Colonic mucosa (tissue), 4 donors: ENCODE measurements at places on chromosomes 16 and 17. TPM values are rescaled to one million over a fixed set of nuclear protein-coding genes. Genes with fewer than 3 reads are reported as not detected.

The SCNN1G gene
- 3.4 TPM for total RNA-seq

The KRTAP4-11 gene
- not detected for total RNA-seq

The CDK12 gene
- total RNA-seq, result 55.3 TPM

The CDH5 gene
- 4.4 TPM for total RNA-seq

The TMEM204 gene
- total RNA-seq, result 5.0 TPM

DNA sequence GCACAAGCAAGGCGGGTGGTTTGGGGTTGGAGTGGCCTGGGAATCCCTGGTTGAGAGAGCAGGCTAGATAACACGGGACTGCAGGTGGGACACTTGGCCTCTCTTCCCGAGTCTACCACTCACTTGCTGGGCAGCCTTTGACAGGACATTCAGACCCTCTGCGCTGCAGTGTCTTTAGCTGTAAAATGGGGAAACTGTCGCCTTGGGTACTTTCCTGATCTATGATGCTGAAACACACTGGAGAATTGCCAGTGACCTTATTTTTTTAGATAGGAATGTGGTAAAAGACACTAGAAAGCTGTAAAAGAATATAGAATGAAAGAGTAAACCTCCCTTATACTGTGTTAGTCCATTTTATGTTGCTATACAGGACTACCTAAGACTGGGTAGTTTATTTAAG is 30.5 kb downstream of the KSR1 start:
- H3K4me1 ChIP-seq, result peaks cover 4% of the 10 kb centered on the region
- no peak for DNase-seq
- H3K36me3 ChIP-seq, result no peaks in the 10 kb centered on the region
- H3K27ac ChIP-seq, result no peak overlapping the region
- H3K27me3 ChIP-seq, result no peaks in the 10 kb centered on the region
- no peak overlapping the region for H3K4me3 ChIP-seq

DNA sequence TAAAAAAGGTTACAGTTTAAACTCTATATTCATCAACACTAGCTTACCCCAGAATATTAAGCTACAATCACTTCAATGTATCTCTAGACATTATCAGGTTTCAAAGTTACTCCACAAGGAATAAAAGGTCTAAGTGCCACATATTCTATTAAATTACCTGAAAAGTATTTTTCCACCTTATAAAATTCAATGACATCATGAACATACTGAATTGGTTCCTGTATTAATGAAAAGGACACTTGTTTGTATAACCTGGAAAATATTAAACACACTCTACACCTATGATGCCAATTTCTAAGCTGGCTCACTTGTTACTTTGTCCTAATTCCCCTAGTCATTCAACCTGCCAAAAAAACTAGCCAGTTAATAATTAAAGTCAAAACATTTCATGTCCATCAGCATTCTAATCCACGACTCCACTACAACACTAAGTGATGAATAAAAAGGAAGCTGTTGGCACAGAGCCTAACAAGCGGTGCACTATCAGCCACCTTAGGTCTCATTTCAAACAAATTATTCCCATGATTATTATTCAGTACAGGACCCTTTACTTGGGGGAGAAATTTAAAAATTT is 12.2 kb downstream of the MED13 start:
- no peaks in the 10 kb centered on the region for H3K27me3 ChIP-seq
- no peaks in the 10 kb centered on the region for H3K4me1 ChIP-seq
- no peak for DNase-seq
- H3K27ac ChIP-seq, result no peak overlapping the region

DNA sequence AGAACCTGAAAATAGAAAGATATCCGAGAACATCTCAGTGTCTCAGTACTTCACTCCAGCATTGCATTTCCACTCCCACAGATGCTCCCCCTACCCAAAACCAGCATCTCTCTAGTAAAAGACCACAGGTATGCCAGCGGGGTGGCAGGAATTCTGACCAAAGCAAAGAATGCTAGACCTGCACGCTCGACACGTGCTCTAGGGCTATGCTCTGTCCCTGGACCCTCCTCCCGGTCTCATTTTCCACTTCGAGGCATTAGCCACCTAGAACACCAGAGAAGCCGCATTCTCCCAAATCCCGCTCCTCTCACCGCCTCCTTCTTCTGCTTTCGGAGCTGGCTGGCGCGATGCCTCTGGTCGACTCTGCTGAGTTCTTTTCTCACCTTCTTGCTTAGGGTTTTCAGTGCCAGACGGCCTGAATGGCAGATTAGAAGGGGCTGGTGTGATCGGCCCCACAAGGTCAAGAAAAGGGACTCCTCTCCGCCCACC is 487 bp downstream of the TSR1 start:
- no peak overlapping the region for H3K27ac ChIP-seq
- H3K4me3 ChIP-seq, result peak overlapping the region; percentile 64
- DNase-seq, result peak; percentile 32
- peaks cover 7% of the 10 kb centered on the region for H3K36me3 ChIP-seq
- H3K4me1 ChIP-seq, result peaks cover 5% of the 10 kb centered on the region
- H3K27me3 ChIP-seq, result no peaks in the 10 kb centered on the region

DNA sequence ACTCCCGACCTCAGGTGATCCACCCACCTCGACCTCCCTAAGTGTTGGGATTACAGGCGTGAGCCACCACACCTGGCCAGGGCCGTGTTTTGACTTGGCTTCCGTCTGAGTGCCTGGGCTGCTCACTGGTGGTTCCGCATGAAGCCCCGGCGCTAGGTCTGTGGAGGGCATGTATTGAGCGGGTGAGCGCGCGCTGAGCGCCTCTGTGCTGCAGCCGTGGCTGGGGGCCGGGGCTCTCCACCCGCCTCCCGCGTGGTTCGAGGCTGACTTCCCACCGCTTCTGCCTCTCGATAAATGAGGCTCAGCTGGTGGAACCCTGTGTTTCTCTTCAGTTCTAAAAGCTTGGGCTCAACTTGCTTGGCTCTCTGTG is 38.9 kb upstream of the ATP2A3 start:
- peak overlapping the region; percentile 77 for H3K27ac ChIP-seq
- no peaks in the 10 kb centered on the region for H3K27me3 ChIP-seq
- peaks cover 4% of the 10 kb centered on the region for H3K4me1 ChIP-seq

- no peaks in the 10 kb centered on the region for H3K36me3 ChIP-seq
- no peaks in the 10 kb centered on the region for H3K27me3 ChIP-seq
- peaks cover 5% of the 10 kb centered on the region for H3K4me1 ChIP-seq
Observed at GRCh38 chr16:67034487-67034886, 5.5 kb downstream of the CBFB start.

- no peaks in the 10 kb centered on the region for H3K4me1 ChIP-seq
- H3K27ac ChIP-seq, result no peak overlapping the region
- no peak overlapping the region for H3K4me3 ChIP-seq
- DNase-seq, result peak; percentile 56
Observed at GRCh38 chr17:76458580-76459490, 5.9 kb upstream of the UBE2O start.

- H3K4me3 ChIP-seq, result no peak overlapping the region
- no peak overlapping the region for H3K27ac ChIP-seq
- H3K27me3 ChIP-seq, result no peaks in the 10 kb centered on the region
Observed at GRCh38 chr16:28837672-28838557, 8.2 kb downstream of the TUFM start.

GRCh38 chr17:57342963-57343589 is 86.8 kb downstream of the MSI2 start:
- H3K27ac ChIP-seq, result no peak overlapping the region
- H3K36me3 ChIP-seq, result no peaks in the 10 kb centered on the region
- H3K4me3 ChIP-seq, result no peak overlapping the region
- no peaks in the 10 kb centered on the region for H3K27me3 ChIP-seq
- H3K4me1 ChIP-seq, result no peaks in the 10 kb centered on the region

DNA sequence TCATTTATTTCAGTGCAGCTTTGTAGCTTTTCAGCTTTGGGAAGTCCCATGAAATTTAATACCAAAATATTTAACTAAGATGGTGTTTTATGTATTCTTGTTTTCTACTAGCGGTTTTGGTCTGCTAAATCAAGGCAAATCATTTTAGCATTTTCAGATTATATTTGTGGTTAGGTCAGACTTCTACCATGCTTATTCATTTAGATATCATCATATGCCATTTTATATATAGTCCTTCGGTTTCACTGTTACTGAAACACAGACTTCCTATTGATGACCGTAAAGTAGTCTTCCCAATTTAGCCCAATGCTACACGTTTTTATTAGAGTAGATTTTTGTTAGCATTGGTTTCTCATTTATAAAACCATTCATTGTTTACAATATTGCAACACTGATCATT is 5.5 kb downstream of the DYNLRB2 start:
- H3K4me3 ChIP-seq, result no peak overlapping the region
- H3K27me3 ChIP-seq, result no peaks in the 10 kb centered on the region
- DNase-seq, result no peak
- no peaks in the 10 kb centered on the region for H3K36me3 ChIP-seq
- no peak overlapping the region for H3K27ac ChIP-seq

DNA sequence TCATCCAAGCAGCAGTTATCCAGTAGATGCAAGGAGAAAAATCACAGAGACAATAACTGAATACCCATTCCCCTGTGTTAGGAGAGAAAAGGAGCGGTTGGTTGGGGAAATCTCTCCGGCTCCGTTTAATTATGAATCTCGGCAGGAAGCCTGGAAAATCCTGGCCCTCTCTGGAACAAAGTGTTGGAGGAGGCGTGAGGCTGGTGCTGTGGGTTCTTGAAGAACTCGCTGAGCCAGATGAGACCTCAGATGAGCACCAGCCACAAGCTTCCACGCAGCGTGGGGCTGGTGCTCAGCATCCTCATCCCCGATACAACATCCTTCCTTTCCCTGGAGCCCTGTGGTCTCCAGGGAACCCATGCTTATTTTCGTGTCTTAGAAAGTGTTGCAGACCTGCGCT is 39.7 kb downstream of the CACNG4 start:
- no peak for DNase-seq
- no peak overlapping the region for H3K4me3 ChIP-seq
- no peaks in the 10 kb centered on the region for H3K4me1 ChIP-seq
- H3K27me3 ChIP-seq, result no peaks in the 10 kb centered on the region
- no peaks in the 10 kb centered on the region for H3K36me3 ChIP-seq

DNA sequence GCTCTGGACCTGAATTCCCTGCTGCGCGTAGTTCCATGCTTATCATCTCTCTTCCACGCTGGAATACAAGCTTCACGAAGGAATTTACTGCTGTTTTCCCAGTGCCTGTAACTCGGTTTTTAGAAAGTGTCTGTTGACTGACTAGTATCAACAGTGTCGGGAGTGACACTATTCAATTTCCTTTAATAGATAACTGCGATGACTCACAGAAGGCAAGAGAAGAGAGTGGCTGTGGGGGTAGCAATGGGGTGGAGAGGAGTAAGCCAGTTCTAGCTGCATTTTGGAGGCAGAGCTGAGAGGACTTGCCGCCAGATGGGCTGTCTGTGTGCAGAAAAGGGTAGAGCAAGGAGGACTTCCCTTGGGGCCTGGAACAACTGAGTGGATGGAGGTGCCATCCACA is 25.2 kb downstream of the B4GALNT2 start:
- no peaks in the 10 kb centered on the region for H3K27me3 ChIP-seq
- no peak overlapping the region for H3K27ac ChIP-seq
- H3K36me3 ChIP-seq, result no peaks in the 10 kb centered on the region

DNA sequence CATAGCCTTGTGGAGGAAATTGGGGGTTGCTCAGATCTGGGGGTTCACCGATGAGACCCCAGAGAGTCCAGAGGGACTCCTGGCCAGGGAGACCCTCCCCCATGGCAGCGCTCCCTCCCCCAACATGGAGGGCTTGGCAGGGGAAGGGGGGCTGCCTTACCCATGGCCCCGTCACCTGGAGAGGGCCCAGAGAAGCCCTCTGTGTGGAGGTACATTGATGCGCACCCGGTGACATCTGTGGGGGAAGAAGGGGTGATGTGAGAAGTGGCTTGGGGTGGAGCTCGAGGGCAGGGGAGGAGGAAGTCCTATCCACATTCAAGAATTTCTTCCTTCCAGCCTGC is 16.2 kb downstream of the ETV4 start:
- no peaks in the 10 kb centered on the region for H3K27me3 ChIP-seq
- DNase-seq, result no peak
- no peaks in the 10 kb centered on the region for H3K4me1 ChIP-seq
- H3K27ac ChIP-seq, result no peak overlapping the region
- no peaks in the 10 kb centered on the region for H3K36me3 ChIP-seq

GRCh38 chr16:11084484-11084875 is 140.1 kb downstream of the CLEC16A start:
- DNase-seq, result no peak
- no peak overlapping the region for H3K4me3 ChIP-seq
- H3K4me1 ChIP-seq, result peaks cover 20% of the 10 kb centered on the region
- no peak overlapping the region for H3K27ac ChIP-seq
- no peaks in the 10 kb centered on the region for H3K27me3 ChIP-seq
- H3K36me3 ChIP-seq, result no peaks in the 10 kb centered on the region
